Fibroblast of skin of abdomen (primary cell): ENCODE measurements at places on chromosomes 16 and 17.

GRCh38 chr16:19138601-19139000 lies 24.8 kb downstream of the ITPRIPL2 start:
- peak; percentile 50 for DNase-seq

DNA sequence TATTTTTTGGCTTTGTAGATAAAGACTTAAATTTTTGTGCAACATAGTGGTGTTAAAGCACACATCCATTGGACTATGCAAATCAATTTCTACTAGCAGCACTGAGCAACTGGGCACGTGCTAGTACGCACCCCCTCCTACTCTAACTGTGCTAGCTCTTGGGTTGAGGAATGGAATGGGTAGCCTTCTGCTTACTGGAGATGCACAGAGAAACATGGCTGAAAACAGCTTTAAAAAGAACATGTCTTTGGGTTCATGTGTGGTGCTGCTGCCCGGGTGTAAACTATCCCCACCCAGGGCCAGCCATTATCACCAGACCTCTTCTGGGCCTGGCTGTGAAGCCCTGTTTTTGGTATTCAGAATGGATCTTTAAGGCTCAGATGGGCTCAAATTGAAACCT lies 7.3 kb downstream of the ESRP2 start:
- no peak for DNase-seq

- no peak for DNase-seq
Observed at GRCh38 chr16:9556949-9557665, 465.7 kb downstream of the HAPSTR1 start.

GRCh38 chr16:53892155-53892554 lies 188.2 kb downstream of the FTO start:
- peak; percentile 90 for DNase-seq

GRCh38 chr17:8122422-8122923 lies 1.4 kb downstream of the HES7 start:
- no peak for DNase-seq

- DNase-seq = peak; percentile 19
Observed at GRCh38 chr17:8556074-8556473, 74.5 kb downstream of the MYH10 start.

DNA sequence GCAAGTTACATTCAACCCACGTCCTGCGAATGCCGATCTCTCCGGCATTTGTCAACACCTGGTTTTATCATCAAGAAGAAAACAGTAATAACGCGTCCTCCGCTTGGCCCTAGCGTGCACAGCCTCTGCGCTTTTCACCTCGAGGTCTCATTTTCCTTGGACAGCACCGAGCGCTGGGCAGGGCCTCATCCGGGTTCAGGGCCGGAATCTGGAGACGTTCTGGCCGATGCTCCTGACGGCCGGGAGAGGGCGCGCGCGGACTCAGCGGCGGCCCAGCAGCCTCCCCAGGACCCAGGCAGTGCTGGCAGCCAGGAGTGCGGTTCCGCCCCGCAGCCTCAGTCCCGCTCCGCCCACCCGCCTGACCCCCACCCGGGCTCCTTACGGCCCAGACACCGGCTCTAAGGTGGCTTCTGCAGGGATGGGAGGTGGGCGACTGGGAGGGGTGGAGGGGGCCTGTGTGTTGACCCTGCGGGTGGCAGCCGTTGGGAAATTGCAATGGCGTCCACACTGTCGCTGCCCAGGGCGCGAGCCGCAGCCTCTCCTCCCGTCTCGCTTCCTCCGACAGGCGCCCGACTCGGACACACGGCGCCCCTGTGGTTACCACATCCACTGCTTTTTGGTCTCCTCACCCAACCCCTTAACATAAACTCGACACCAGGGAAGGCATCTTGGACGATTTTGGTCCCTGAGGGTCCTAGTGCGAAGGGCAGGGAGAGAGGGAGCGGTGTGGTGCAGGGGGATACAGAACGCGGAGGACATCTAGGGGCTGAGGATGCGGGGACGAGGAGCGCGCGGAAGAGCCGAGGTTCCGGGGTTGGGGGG lies 7.4 kb upstream of the FLYWCH1 start:
- DNase-seq = peak; percentile 78

- no peak for DNase-seq
Observed at GRCh38 chr17:20993863-20994778, 48.7 kb downstream of the USP22 start.

DNA sequence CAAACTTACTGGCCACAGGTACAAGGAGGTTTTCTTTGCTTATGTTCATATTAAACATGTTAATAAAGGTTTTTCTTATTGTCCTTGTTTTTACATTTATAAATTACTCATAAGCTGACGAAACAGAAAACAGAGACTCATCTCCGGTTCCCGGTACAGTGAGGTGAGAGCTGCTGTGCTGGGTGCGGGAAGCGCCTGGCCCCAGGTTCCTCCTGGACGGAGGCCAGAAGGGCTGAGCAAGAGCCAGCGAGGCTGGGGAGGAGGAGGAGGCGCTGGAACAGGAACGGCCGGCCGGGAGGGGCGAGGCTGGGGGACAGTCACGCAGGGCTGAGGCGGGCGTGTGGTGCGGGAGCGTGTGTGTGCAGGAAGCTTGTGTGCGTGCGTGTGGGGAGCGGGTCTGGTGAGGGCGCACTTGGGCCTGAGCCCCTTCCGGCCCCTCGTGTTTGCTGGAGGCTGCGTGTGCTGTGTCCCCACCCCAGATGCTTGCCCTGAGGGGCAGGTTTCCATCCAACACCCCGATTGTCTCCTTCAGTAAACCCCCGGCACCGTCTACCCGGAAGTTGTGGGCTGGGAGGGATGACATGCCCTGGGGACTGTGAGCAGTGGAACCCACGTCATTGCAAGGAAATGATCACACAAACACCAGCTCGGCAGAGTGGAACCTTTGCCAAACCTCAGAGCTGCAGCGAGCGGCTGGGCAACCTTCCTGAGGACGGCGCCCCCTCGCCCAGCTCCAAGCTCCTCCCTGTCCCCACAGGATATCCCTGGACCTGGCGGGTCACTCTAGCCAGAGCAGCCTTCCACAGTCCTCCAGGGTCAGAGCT lies 19.5 kb downstream of the CD7 start:
- peak; percentile 87 for DNase-seq

GRCh38 chr17:4856937-4857314 lies 23.8 kb downstream of the MINK1 start:
- no peak for DNase-seq

DNA sequence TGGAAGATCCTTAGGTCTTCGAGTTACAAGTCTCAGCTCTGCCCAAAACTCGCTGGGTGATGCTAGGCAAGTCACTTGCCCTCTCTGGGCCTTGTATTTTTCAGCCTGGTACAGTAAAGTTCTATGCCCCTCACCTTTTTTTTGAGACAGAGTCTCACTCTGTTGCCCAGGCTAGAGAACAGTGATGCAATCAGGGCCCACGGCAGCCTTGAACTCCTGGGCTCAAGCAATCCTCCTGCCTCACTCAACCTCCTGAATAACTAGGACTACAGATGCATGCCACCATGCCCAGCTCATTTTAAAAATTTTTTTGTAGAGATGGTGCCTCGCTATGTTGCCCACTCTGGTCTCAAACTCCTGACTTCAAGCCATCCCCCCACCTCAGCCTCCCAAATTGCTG lies 3.8 kb downstream of the MYH11 start:
- no peak for DNase-seq

- DNase-seq = no peak
Observed at GRCh38 chr16:52953215-52953614, 99.5 kb downstream of the CHD9NB start.

DNA sequence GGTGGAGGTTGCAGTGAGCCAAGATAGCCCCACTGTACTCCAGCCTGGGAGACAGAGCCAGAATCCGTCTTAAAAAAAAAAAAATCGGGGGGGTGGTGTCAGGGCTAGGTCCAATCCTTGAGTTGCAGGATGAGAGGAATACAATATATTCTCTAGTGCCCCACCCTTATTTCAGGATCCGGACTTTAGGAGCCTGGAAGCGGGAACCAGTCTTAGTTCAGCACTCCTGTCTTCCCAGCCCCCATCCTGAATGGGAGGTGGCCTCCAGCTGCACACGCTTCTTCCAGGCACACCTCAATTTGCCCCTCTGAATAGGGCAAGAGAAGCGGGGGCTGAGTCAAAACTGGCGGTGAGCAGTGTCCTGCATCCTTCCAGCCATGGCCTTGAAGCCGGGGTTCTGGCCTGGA lies 1.6 kb downstream of the FHOD1 start:
- DNase-seq = no peak

DNA sequence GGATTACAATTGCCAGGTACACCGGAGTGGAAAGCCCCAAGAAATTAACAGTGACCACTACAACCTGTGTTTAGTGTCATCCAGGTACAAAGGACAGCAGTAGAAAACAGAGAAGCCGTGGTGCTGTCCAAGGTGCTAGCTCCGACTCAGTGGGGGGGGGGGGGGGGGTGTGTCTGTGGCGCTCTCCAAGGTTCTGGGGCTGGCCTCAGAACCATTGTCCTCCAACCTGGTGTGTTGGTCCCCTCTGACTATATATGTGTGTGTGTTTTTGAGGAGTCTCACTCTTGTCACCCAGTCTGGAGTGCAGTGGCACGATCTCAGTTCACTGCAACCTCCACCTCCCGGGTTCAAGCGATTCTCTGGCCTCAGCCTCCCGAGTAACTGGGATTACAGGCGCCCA lies 5.8 kb upstream of the ZNF23 start:
- peak; percentile 35 for DNase-seq

DNA sequence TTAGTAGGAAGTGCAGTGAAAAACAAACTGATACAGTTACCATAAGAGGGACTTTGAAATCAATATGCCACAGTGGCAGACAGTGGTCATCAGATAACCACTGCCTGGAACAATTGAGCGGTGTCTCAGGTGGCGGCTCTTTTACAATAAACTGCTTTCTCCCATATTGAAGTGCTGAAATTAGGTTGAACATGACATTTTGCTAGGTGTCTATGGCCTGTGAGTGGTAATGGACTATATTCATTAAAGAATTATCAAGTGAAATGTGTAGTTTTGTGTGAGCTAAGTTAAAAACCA lies 214.7 kb downstream of the RPTOR start:
- no peak for DNase-seq
